ENCODE measurements at places on chromosomes 5 and 9. TPM values are rescaled to one million over a fixed set of nuclear protein-coding genes. Genes with fewer than 3 reads are reported as not detected.

DNA sequence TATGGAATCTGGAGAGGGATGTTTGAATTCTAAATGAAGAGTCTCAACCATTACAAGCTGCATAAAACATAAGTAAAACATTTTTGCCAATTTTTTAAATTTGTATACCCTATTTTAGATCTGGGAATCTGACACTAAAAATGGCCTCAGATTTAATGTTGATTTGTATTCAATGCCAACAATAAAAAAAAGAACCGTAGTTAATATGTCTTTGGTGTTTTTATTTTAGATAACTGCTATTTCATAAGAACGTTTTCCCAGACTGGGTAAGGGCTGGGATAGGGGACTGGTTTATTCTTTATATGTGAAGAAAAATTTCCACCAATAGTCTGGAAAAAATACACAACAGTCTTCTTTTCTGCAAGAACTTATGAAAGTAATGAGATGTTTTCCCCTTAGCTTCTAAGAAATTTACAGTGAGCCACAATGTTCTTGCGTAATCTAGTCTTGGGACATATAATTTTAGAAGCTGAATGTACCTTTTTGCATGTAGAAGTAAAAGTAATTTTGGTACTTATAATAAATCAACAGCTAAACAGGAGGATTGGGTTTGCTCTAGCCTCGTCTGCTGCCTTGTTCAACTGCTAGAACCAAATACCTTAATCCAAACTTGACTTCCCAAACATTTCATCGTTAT is 244.6 kb upstream of the EFNA5 start:
- DNase-seq, result no peak

- no peak for DNase-seq
These were observed 190.5 kb downstream of the FSTL4 start for GRCh38 chr5:133421806-133422205.

DNA sequence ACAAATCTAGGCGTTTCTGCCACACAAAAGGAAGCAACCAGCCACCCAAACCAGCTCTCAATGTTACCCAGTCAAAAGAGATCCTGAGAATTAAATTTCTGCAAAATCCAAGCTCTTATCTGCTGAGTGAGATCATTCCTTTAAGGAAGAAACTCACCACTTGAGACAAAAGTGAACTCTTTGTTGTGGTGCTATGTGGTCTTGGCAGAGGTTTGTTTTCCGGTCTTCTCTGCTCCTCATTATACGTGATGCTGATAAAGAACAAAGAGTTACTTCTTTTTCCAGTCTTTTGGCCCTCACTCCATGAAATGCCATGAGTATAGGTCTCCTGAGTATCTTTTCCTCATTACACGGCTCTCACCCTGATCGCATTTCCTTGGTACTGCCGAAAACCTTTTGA is 82.1 kb downstream of the PRKACG start:
- DNase-seq, result no peak

Gene C9orf153
- 0.55 TPM for total RNA-seq

GRCh38 chr9:91720313-91720712 is 229.7 kb downstream of the ROR2 start:
- no peak for DNase-seq

DNA sequence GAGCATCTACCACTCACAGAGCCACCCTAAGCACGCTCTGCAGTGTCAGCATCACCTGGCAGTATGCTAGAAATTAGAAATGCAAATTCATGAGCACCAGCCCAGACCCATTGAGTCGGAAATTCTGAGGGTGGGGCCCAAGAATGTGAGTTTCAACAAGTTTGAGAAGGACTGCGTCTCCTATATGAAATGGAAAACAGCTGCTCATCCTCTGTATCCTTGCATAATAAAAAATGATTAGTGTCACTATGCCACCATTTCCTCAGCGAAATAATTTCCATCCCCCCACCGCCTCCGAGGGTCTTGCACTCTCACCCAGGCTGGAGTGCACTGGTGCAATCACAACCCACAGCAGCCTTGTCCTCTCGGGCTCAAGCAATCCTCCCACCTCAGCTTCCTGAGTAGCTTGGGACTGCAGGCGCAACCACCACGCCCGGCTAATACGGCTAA is 1.3 kb upstream of the IQGAP2 start:
- no peak for DNase-seq

Gene NEURL1B
- total RNA-seq, result 17.8 TPM

DNA sequence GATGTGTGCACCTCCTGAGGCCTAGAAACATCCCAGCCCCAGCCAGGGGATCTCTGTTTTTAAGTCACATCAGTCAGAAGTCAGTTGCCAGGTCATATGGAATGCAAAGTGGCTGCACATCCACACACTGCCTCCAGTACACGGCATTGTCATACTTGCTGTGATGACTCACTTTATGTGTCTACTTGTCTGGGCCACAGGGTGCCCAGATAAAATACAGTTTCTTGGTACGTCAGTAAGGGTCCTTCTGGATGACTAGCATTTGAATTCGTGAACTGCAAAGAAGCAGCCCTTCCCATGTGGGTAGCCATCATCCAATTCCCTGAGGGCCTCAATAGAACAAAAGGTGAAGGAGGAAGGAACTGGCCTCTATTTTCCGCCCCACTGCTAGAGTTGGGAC is 27.7 kb downstream of the AUH start:
- DNase-seq, result no peak

DNA sequence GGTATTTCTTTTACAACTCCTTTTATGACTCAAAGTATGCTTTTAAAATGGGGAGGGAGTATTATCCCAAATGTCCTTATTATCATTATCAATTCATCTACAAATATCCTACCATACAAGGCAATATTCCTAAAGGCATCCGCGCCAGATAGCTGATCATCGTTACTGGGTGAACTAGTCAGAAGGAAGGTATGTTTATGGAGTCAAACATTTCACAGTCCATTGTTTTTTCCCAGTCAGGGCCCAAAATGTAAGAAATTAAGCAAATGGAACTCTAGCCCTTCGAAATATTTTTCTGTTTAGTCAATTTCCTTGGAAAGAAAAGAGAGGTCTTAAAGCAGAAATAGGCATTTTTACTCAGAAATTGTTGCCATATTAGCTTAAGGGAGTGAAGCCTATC is 188.5 kb upstream of the CCNG1 start:
- DNase-seq, result no peak

- peak; percentile 48 for DNase-seq
These were observed 33.3 kb upstream of the ABCA1 start for GRCh38 chr9:104961238-104961637.

Gene TAS2R1
- total RNA-seq, result not detected

Gene CYLC2
- total RNA-seq, result not detected

Gene PCDHA9
- 0.02 TPM for total RNA-seq

DNA sequence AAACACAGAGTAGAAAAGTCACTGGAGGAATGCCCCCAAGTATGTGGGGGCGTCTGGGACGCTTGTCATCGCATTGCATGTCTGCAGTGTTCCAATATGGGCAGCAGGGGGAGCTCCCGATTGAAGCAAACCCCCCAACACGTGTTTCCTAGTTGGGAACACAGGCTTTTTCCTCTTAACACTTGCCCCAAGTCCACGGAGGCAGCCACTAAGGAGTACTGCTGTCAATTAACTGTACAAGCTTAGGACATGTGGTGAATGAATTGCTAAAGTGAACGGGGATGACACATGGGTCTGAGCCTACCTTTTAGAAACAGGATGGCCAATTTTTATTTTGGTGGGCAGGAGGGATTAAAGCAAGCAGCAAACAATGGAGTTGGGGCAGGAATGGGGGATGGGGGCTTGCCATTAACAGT is 2.2 kb downstream of the GABRB2 start:
- peak; percentile 71 for DNase-seq

DNA sequence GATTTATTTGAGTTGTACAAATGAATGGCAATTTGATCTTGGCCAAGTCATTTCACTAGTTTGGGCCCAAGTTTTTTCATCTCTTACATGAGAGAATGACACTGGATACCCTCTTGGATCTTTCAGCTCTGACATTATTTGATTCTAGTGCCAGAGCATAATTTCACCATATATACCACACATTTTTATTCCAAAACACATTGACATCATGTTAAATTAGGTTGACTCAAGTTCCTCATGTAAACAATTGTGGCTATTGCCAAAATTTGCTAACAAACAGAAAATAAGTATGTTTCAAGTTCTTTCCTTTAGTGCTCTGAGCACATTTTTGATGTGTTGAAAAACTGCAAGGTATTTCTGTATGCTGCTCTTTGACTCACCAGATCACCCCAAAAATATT is 375.8 kb downstream of the ZNF608 start:
- DNase-seq, result no peak

GRCh38 chr5:115333164-115333563 is 36.7 kb upstream of the CCDC112 start:
- peak; percentile 14 for DNase-seq

Gene LEAP2
- total RNA-seq, result 1.2 TPM

Gene ASPN
- 0.06 TPM for total RNA-seq

Gene ZNF782
- 9.3 TPM for total RNA-seq

Gene ERCC8
- total RNA-seq, result 29.9 TPM

Gene FREM1
- 10.4 TPM for total RNA-seq

Gene CCDC183
- total RNA-seq, result not detected
